Endothelial cell (in vitro differentiated cells): ENCODE measurements at places on chromosomes 16 and 17. TPM values are rescaled to one million over a fixed set of nuclear protein-coding genes. Genes with fewer than 3 reads are reported as not detected.

DNA sequence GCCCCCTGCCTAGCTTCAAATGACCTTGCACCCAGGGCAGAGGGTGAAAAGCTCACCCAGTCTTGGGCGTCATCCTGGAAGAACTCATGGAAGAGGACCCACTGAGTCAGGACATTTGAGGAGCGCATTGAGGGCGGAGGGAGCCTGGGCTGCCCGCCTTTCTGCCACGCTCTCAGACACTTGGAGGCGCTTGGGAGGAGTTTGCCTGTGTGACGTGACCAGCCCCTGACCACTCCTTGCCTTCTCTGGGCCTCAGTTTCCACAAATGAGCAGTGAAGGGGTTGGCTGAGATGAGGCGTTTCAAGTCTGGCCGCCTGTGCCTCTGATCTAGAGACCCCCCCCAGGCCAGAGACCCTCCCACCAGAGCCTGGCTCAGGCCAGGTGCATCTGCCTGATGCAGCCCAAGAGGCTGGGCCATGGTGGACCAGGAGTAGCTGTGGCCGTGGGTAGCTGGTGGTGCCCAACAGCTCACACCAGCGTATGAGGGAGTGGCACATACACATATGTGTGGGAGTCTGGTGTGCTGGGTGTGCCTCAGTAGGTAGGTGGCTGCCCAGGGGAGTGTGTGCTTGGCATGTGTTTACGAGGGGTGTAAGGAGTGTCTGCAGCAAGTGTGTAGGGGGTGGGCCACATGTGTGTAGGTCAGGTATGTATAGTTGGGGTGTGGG lies 80.2 kb upstream of the TOB1 start:
- DNase-seq = no peak

Gene SP6
- total RNA-seq = 30.7 TPM

DNA sequence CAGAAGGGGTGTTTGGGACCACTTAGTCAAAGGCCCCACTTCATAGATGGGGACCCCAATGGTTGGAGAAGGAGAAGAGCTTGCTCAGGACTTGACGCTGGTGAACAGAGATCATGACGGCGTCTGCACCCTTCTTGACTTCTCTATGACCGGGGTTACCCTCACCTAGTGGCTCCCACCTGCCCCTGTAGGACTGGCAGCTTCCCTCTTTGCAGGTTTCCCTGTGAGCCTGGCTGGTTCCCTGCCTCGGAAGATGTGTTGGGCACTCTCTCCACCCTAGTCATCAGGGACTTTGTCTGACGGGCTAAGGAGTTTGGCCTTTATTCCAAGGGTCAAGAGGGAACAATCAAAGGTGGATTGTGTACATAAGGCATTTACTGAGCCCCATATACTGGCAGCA lies 22.7 kb downstream of the TBX4 start:
- no peak for DNase-seq

- no peak for DNase-seq
Measured at GRCh38 chr17:55303701-55304145, 39.0 kb downstream of the HLF start.

Gene CSH1
- not detected for total RNA-seq

DNA sequence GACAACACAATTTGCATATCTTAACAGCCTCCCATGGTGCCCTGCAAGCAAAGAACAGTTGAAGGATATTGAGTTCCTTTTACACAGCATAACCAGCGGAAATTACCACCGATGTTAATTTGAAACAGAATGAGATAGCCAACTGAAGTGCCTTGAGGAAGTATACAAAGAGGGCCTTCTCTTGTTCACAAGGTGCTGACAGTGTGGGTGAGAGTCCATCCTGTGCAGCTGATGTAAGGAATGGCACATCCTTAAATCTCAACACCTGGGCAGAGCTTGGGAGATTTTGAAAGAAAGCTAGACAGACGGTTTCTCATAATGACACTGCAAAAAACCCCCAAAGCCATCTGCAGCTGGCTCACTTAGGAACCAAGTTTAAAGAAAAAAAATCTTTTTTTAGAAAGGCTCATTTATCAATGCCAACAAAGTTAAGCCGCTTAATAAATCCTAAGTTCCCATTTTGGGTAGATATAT lies 818.6 kb downstream of the KCNJ2 start:
- DNase-seq = no peak

DNA sequence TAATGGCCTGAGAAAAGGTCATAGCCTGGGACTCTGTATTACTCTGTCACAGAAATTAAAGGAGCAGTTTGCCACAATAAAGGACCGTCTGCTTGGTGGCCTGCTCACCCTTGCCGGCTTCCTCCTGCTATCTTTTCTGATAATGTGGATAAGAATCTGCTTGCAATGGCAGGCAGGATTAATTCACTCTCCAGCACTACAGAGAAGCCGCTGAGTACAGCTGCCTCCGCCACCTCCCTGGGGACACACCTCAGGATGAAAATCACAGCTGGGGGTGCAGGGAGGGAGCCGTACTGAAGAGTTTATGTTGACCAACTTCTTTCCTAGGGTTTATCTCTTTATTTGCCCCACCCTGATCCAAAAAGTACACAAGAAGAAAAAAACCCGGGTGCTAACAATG lies 245.9 kb upstream of the RPL38 start:
- DNase-seq = no peak

Gene TBX6
- total RNA-seq = 2.6 TPM

DNA sequence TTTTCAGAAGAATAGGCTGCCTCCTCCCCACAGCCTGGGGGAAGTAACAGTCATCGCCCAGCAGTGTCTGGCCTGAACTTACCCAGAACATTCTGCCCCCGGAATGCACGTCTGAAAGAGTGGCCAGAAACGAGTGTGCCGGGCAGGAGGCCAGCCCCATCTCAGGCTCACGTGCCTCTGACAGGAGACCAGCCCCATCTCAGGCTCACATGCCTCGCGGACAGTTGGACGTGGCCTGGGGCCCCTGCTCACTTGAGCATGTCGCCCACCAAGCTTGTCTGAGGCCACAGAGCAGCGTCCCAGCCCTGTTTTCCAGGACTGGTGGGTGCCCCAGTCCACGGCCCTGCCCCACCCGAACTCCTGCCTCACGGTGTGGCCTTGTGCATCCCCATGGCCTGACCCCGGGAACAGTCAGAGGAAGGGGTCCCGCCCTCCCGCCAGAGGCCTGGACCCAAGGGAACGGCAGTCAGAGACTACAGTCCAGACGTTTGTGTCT lies 16.3 kb upstream of the CDH15 start:
- DNase-seq = no peak
